ENCODE measurements at places on chromosomes 11 and 22. TPM values are rescaled to one million over a fixed set of nuclear protein-coding genes. Genes with fewer than 3 reads are reported as not detected.
A peak's percentile ranks its signal among the peaks of the same experiment; 100 is the strongest.

DNA sequence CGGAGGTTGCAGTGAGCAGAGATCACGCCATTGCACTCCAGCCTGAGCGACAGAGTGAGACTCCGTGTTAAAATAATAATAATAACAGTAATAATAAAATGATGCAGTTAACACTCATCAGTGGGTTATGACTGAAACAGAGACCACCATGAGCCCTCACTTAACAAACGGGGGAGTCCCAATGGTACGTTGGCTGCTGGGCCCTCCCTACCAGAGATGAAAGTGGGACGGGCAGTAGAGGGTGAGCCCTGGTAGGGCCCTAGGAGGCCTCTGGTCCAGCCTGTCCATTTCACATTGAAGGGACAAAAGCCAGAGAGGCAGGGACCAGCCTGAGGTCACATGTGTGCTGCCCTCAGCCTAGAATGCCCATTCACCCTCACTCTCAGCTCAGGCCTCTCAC, 13.7 kb upstream of the KIAA0930 start:
- no peak for DNase-seq

DNA sequence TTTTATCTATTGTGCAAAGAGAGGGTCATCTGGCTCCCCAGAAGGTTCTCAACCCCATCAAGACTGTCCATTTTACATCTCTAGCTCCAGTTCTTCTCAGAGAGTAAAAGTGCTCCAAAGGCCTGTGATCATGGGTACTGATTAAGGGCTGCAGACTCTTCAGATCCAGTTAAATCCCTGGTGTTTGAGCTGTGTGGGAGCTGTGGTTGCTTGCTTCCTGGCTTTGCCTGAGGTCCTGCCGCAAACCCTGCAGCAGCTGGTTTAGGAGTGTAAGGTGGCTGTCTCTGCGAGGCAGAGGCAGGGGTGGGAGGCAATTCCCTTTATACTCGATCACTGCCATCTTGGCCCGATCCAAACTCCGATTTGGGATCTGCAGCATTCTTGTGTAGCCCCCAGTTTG, 1.2 kb downstream of the MRPL17 start:
- DNase-seq, result no peak

BCO2 gene
- total RNA-seq, result 0.81 TPM

CLMP gene
- total RNA-seq, result 0.20 TPM

MPPED1 gene
- total RNA-seq, result not detected

MUC2 gene
- not detected for total RNA-seq

KIF18A gene
- total RNA-seq, result 10.6 TPM

- no peak for DNase-seq
These were observed 460.0 kb downstream of the BUD13 start for GRCh38 chr11:116312570-116313391.

GRCh38 chr11:124068601-124069110, 27.5 kb upstream of the OR10G7 start:
- DNase-seq, result no peak

CNGA4 gene
- 0.20 TPM for total RNA-seq

DNA sequence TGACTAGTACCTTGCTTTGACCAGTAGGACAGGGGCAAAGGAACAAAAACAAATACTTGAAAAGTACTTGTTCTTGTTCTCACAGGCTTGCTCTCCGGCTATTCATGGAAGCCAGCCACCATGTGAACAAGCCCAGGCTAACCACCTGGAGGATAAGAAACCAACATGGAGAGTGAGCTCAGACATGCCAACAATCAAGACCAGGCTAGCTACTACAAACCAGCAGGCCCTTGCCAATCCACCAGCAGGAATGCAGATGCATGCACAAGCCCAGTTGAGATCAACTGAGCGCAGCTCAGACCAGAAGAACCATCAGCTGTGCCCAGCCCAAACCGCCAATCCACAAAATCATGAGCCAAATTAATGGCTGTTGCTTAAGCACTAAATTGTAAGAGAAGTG, 180.1 kb upstream of the ISX start:
- no peak for DNase-seq

DNA sequence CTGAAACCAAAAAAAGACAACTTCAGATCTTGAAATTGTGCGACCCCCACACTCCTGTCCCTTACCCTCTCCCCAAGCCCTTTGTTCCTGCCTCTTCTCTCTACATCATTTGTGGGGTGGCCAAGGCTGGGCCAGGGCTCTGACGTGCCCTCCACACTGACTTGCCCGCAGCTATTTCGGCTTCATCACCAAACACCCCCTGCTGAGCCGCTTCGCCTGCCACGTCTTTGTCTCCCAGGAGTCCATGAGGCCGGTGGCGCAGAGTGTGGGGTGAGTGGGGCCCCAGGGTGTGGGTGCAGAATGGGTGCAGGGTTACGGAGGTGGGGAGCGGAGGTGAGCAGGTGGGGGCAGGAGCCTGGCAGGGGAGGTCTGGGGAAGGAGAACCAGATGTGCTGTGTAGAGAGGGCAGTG, 9.5 kb downstream of the MAPK8IP2 start:
- no peak for DNase-seq

UQCC3 gene
- total RNA-seq, result 3.5 TPM

PANX2 gene
- total RNA-seq, result not detected

GRCh38 chr11:125481531-125481930, 14.5 kb downstream of the FEZ1 start:
- DNase-seq, result no peak

ADM2 gene
- 1.9 TPM for total RNA-seq

- DNase-seq, result no peak
These were observed 51.9 kb upstream of the KCNQ1OT1 start for GRCh38 chr11:2751523-2752203.

DNA sequence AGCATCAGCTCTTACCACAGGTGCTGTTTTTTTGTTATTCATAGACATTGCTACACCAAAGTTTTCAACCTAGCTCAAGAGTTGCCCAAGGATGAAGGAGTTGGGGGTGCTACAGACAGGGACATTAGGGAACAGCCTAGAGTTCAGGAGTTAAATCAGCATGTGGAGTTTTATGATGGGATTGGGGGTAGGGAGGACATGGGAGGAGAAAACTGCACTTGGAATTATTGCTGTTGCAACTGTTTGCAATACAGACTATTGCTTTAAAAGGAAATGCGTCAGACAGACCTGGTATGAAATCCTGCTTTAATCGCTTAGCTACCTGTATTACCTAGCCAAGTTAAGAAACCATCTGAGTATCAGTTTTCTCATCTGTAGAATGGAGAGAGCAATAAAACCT, 6.3 kb downstream of the TMA7B start:
- DNase-seq, result no peak

SUSD2 gene
- total RNA-seq, result 0.81 TPM

ST14 gene
- not detected for total RNA-seq

- no peak for DNase-seq
These were observed 123.1 kb downstream of the CD44 start for GRCh38 chr11:35262056-35262455.

C1QTNF6 gene
- total RNA-seq, result 13.6 TPM

DNA sequence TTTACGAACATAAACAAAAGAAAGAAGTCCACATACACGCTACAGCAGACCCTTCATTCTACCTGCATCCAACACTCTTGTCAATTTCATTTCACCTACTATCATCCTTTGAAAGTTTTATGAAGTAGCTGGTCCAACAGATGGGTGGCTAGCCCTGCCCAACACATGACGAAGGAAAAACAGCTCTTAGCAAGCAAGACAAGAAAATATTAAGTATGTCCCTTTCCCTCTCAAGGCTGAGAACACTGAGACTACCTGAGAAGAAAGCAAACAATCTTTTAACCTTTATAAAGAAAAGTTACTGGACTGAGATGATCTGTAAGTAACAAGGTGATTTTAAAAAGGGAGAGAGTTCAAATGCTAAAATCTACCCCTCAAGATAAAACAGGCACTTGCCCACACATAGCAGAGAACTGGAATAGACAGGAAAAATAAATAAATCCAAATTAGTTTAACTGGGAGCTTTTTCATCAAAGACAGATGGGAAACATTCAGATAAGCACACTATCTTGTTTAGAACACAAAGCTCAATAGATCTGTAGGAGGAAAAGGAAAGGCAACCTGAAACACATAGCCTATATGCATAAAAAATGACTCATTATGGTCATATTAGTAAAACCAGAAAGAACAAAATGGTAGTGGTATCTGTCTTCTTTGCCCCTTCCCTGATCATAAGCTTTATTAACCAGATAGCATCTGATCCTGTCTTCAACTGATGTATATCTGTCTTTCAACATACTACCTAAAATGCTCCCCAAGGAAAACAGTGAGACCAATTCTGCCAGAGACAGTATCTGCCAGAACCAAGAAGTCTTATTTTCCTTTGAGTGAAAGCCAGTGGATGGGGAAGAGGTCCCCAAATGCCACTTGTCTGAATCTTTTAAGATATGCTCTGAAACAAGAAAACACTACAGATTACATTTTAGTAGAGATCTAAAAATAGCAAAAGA, 104.3 kb downstream of the MRTFA start:
- no peak for DNase-seq

ANGPTL5 gene
- total RNA-seq, result not detected

OR8A1 gene
- not detected for total RNA-seq

- no peak for DNase-seq
These were observed 880.6 kb downstream of the NTM start for GRCh38 chr11:132251061-132251460.

FOLH1 gene
- not detected for total RNA-seq

AQP11 gene
- total RNA-seq, result not detected

MMP11 gene
- total RNA-seq, result 0.52 TPM

- DNase-seq, result peak; percentile 30
These were observed 2.1 kb downstream of the MED15 start for GRCh38 chr22:20509344-20510047.

Measured in CD4-positive, CD25-positive, alpha-beta regulatory T cell (primary cell).